ENCODE measurements at places on chromosomes 1 and 21. TPM values are rescaled to one million over a fixed set of nuclear protein-coding genes. Genes with fewer than 3 reads are reported as not detected.

GRCh38 chr1:41791667-41792484 is 126.8 kb downstream of the HIVEP3 start:
- ATAC-seq: no peak

- no peak for ATAC-seq
Observed at GRCh38 chr1:155499953-155500639, 62.5 kb downstream of the ASH1L start.

DNA sequence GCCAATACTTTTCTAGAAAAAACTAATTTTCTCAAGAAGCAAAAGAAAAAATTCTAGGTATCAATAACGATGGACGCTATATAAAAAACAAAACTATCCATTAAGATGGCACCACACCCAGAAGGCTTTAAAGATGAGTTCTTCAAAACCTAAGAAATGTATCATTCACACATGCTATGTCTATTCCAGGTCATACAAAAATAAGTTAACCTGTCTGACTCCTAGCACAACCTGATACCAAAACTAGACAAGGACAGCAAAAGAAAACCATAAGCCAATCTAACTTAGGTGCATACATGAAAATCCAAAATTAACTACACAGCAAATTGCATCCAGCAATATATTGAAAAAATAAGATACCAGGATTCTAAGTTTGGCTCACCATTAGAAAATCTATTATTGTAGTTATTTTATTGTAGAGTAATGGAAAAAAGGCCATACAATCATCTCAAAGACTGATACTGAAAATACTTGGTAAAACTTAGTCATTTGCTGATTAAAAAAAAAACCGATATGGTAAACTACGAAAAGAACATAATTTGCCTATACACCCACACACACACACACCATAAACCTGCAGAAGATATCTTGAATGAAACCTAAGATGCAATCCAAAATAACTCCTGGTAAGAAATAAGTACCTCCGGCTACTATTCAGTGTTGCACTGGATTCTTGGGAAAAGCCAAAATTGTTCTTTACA is 55.0 kb downstream of the TRAF5 start:
- no peak for ATAC-seq

GRCh38 chr21:32306021-32306780 is 7.5 kb downstream of the MRAP start:
- peak; percentile 30 for ATAC-seq

DNA sequence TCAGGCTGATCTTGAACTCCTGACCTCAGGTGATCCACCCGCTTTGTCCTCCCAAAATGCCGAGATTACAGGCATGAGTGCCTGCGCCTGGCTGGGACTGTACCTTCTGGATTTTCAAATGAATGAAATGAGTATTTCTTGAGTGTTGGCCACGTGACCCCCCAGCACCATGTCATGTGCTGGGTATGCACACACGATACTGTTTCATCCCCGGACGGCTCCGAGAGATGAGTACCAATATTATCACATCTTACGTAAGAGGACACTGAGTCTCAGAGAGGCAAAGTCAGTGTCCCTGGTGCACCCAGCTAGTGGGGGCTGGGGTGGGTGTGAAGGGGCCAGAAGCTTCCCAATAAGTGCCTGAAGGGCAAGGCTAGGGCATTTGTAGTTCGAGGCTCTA is 780 bp upstream of the CROCC start:
- ATAC-seq: no peak

The GBP2 gene
- 15.9 TPM for total RNA-seq

Data from esophagus mucosa (tissue), 1 donor.